T-helper 2 cell treated with Interferon-gamma antibody and Interleukin-4, amounts not matched to agents 100 ng/mL and 5 ng/mL, for 36 hours (primary cell): ENCODE measurements at places on chromosomes 1 and 21. TPM values are rescaled to one million over a fixed set of nuclear protein-coding genes. Genes with fewer than 3 reads are reported as not detected.

KCNJ6 gene
- not detected in 2 replicates for total RNA-seq

PLPPR4 gene
- not detected in 2 replicates for total RNA-seq

XCL2 gene
- 1.9 and 2.9 TPM in 2 replicates for total RNA-seq

NBPF10 gene
- 4.2 and 4.5 TPM in 2 replicates for total RNA-seq

NR1I3 gene
- total RNA-seq = not detected in 2 replicates
